ENCODE measurements at places on chromosomes 5 and 9. TPM values are rescaled to one million over a fixed set of nuclear protein-coding genes. Genes with fewer than 3 reads are reported as not detected.
A peak's percentile ranks its signal among the peaks of the same experiment; 100 is the strongest.

GABRP gene
- 31.7 TPM for polyA plus RNA-seq

PIP5K1B gene
- polyA plus RNA-seq, result 3.2 TPM

SPOCK1 gene
- polyA plus RNA-seq, result 1.2 TPM

IRGM gene
- polyA plus RNA-seq, result not detected

RGS7BP gene
- polyA plus RNA-seq, result 0.03 TPM

ACOT12 gene
- polyA plus RNA-seq, result not detected

IL4 gene
- polyA plus RNA-seq, result not detected

SPINK4 gene
- polyA plus RNA-seq, result 19.1 TPM

GRCh38 chr5:119187776-119188529 lies 117.1 kb downstream of the DMXL1 start:
- no peak overlapping the region for H3K27ac ChIP-seq
- no peaks in the 10 kb centered on the region for H3K4me1 ChIP-seq
- DNase-seq, result no peak
- no peaks in the 10 kb centered on the region for H3K36me3 ChIP-seq

DNA sequence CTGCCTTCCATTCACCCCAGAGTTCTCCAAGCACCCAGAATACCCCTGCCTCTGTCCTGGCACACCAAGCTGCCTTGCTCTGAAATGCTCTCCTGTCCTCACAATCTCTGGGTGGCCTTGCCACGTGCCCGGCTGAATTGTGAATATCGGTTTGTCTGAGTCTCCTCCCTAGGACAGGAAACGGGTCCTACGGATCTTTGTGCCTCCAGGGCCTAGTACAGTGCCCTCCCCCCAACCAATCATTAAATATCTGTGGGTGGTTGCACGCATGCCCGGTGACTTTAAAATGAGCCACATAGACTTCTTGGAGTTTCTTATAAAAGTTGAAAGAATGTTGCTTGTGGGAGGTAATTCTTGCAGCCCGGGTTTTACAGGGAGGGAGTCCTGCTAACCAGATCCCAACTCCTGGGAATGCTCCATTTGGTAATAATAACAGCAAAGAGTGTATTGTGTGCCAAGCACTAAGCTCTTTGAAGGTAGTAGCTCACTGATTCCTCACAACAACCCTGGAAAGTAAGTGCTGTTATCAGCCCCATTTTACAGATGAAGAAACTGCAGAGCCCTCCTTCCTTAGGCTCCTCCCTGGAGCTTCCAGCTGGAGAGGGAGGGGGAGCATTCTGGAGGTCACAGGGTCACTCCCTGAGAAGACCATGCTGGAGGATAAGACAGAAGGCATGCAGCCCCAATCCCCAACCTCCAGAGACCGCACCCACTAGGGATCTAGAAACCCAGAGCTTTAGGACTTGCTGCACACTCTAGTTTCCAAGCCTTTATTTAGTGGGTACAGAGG lies 23.4 kb downstream of the URM1 start:
- H3K4me3 ChIP-seq, result no peak overlapping the region
- H3K27me3 ChIP-seq, result peaks cover 64% of the 10 kb centered on the region
- no peaks in the 10 kb centered on the region for H3K4me1 ChIP-seq
- H3K36me3 ChIP-seq, result peaks cover 40% of the 10 kb centered on the region

- no peak for DNase-seq
- no peak overlapping the region for H3K27ac ChIP-seq
- H3K27me3 ChIP-seq, result peaks cover 50% of the 10 kb centered on the region
- no peaks in the 10 kb centered on the region for H3K36me3 ChIP-seq
Measured at GRCh38 chr9:124454791-124455443, 4.7 kb downstream of the ADGRD2 start.

GRCh38 chr9:78213712-78214111 lies 22.2 kb upstream of the CEP78 start:
- DNase-seq, result peak; percentile 65
- H3K27me3 ChIP-seq, result no peaks in the 10 kb centered on the region
- peaks cover 6% of the 10 kb centered on the region for H3K4me1 ChIP-seq
- no peak overlapping the region for H3K4me3 ChIP-seq
- H3K27ac ChIP-seq, result no peak overlapping the region
- no peaks in the 10 kb centered on the region for H3K36me3 ChIP-seq

- no peak overlapping the region for H3K27ac ChIP-seq
- no peaks in the 10 kb centered on the region for H3K27me3 ChIP-seq
- H3K4me3 ChIP-seq, result no peak overlapping the region
- DNase-seq, result no peak
Measured at GRCh38 chr5:146079695-146080373, 25.5 kb downstream of the PLAC8L1 start.

DNA sequence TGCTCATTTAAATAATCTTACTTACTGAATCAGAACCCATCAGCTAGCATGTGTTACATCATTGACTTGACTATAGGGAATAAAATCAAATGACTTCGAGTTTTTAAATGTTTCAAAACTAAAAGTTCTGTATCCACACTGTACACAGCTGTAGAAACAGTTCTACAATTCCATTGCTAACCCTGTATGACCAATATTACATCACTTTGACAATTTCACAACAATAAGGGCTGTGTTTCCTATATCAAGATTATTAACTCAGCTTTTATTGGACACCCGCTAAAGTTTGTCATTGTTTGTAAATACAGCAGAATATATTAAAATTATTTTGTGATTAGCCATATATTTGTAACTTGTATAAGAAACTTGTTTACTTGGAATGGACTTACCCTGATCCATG lies 540.8 kb downstream of the PRELID2 start:
- H3K36me3 ChIP-seq, result no peaks in the 10 kb centered on the region
- no peaks in the 10 kb centered on the region for H3K27me3 ChIP-seq
- H3K4me3 ChIP-seq, result no peak overlapping the region
- no peak for DNase-seq
- no peaks in the 10 kb centered on the region for H3K4me1 ChIP-seq

DNA sequence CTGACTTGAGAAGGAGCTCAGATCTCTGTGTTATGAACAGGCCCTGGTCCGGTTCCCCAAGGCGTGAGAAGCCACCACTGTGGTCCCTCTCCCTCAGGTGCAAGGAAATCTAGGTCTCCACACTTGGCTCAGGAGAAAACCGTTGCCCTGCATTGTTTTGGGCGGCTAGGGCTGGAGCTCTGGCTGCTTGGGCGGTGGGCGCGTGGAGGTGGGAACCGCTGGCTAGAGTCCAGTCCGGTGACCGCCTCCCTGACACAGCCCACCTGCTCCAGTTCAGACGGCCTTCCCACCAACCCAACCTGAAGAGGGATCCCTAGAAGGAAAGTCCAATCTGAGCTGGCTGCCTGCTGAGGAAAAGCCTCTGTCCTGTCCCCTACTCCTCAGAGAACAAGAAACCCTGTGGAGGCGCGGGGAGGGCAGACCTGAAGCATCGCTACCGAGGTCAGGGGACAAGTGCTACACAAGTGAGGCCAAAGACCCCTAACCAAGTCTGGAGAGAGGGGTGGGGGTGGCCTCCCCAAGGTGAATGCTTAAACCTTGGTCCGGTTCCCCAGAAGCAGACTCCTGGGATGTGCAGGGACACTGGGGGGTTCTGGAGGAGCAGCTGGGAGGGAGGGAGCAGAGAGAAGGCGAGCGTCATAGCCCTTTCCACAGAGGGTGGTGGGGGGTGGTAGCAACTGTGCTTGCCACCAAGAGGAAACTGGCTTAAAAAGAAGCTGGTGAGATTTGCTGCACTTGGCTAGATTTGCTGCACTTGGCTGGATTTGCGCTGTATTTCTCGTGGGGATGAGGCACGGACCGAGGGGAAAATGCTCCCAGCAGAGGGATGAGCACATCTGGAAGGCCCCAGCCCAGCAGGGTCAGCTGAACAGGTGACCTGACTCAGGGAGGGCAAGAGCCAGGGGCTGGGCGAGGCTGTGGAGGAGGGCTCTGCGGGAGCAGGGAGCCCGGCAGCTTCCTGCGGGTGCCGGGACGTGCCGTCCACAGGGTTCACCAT lies 65.2 kb downstream of the RAPGEF1 start:
- H3K36me3 ChIP-seq, result no peaks in the 10 kb centered on the region
- H3K27ac ChIP-seq, result peak overlapping the region; percentile 88
- peak overlapping the region; percentile 11 for H3K4me3 ChIP-seq
- H3K27me3 ChIP-seq, result no peaks in the 10 kb centered on the region
- DNase-seq, result peak; percentile 9
- peaks cover 88% of the 10 kb centered on the region for H3K4me1 ChIP-seq

DNA sequence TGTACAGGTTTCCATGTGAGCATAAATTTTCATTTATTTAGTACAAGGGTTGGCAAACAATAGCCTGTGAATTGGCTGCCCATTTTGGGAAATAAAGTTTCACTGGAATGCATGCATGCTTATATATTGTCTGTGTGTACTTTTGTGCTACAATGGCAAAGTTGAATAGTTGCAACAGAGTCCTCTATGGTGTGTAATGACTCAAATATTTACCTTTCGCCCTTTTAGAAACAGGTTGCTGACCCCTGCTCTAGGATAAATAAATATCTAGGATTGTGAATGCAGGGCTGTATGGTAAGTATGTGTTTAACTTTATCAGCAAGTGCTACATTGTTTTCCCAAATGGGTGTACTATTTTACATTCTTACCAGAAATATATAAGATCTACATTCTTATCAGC lies 47.2 kb downstream of the XRCC4 start:
- no peaks in the 10 kb centered on the region for H3K36me3 ChIP-seq
- no peak for DNase-seq
- H3K4me3 ChIP-seq, result no peak overlapping the region
- no peaks in the 10 kb centered on the region for H3K27me3 ChIP-seq

DNA sequence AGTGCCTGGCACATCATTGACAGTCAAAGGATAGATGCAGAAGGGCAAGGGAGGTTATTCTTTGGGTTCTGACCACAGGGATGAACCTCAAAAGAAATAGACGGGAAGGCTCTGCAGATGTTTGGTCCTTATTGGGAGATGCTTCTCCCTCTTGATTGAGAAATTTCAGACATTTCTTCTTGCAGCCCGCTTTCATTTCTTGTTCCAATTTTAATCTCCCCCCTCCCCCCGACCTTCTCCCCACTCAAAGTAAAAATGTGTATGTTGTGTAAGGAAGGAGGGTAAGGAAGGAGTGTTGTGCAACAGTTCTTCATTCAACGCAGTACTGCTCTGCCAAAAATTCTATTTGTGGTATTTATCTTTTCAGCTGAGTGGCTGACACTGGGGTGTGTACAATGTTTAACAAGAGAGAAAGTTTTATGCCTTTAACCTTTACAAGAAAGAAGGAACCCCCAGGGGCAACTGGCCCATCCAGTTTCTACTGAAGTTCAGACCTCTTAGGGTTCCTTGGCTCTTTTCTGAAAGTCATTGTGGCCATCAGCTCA lies 46.3 kb upstream of the TNFSF15 start:
- no peak overlapping the region for H3K4me3 ChIP-seq
- peak overlapping the region; percentile 68 for H3K27ac ChIP-seq
- no peaks in the 10 kb centered on the region for H3K36me3 ChIP-seq
- H3K27me3 ChIP-seq, result no peaks in the 10 kb centered on the region

DNA sequence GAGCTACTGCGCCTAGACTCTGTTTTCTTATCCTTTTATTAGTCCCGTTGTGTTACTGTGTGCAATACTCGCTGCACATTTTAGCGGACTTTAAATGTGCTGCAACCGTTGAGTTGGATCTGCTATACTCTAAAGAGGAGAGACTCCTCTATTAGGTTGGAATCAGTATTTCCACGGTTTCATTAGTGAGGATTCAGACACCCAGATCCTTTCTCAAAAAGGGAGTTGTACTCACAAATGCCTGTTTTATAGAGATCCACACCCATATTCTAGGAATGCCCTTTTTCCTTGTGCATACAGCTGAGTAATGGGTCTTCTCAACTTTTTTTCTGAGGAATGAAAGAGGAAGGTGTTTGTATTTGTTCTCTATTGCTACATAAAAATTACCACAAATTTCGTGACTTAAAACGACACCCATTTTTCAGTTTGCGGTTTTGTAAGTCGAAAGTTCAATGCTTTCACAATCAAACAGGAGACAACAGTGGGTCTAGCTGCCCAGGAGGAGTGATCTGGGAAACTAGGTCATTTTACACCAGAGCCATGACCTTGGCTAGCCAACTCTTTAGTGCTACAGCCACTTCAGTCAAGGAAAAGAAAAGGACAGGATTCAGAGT lies 52.8 kb upstream of the SLC44A1 start:
- no peaks in the 10 kb centered on the region for H3K27me3 ChIP-seq
- no peak overlapping the region for H3K4me3 ChIP-seq
- H3K36me3 ChIP-seq, result no peaks in the 10 kb centered on the region
- H3K4me1 ChIP-seq, result peaks cover 4% of the 10 kb centered on the region
- no peak for DNase-seq
- H3K27ac ChIP-seq, result no peak overlapping the region

- H3K36me3 ChIP-seq, result no peaks in the 10 kb centered on the region
- DNase-seq, result no peak
- no peaks in the 10 kb centered on the region for H3K4me1 ChIP-seq
- no peak overlapping the region for H3K27ac ChIP-seq
- H3K27me3 ChIP-seq, result no peaks in the 10 kb centered on the region
Measured at GRCh38 chr9:119175581-119175980, 193.7 kb downstream of the BRINP1 start.

GRCh38 chr5:147426640-147427327 lies 83.1 kb downstream of the DPYSL3 start:
- H3K4me1 ChIP-seq, result peaks cover 15% of the 10 kb centered on the region
- no peaks in the 10 kb centered on the region for H3K27me3 ChIP-seq
- no peaks in the 10 kb centered on the region for H3K36me3 ChIP-seq
- no peak overlapping the region for H3K27ac ChIP-seq

DNA sequence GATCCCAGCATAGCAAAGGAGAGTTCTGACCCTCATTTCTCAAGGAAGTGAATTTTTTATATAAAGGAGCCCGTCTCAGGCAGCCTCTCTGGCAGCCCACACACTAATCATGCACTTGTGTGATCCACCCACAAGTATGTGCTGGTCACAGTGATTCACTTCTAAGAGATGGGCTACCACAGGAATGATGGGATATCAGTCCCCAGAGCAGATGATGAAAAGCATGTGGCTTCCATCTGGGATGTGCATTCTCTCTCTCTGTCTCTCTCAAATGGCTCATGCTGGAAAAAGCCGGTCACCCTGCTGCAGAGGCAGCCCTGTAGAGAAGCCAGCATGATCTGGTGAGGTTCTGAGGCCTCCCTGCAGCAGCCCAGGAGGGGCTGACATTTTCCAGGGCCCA lies 74.2 kb upstream of the ADCY2 start:
- H3K36me3 ChIP-seq, result no peaks in the 10 kb centered on the region
- no peak overlapping the region for H3K4me3 ChIP-seq
- H3K4me1 ChIP-seq, result no peaks in the 10 kb centered on the region
- no peak overlapping the region for H3K27ac ChIP-seq

All from stomach (tissue), 19 donors.